Adipocyte (in vitro differentiated cells): ENCODE measurements at places on chromosomes 5 and 9.
A peak's percentile ranks its signal among the peaks of the same experiment; 100 is the strongest.

GRCh38 chr9:32882705-32883104 lies 99.4 kb downstream of the TMEM215 start:
- DNase-seq, result no peak

DNA sequence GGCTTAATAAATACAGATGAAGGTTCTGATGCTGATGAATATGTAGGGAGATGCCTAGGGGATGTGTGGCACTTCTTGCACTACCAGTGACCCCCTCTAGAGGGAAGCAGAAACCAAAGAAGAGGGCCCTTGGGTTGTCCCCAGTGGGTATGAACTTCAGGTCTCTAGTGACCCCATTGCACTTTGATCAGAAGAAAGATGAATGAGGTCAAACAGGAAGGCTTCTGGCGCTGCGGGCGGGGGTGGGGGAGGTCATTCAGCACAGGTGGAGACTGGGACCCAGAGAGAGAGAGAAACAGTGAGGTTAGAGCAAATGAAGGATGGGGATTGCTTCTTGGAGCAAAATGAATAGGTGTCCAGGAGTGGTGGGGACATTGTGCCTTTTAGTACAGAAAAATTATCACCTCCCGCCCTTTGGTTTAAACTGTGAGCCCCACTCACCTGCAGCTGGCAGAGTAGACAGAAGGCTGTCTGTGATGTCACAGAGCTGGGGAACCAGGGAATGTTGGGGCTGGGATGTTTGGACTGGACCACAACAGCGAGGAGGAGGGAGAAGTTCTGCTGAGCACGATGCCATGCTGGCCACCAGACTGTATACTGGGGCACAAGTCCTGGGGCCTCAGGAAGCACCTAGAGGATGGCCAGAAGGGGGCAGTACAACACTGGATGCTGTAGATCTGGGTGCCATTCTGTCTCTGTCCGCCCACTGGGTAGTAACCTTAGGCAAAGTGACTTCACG lies at the start of gene TEX48:
Gene TEX48, minus strand, starts transcription at position 599 of the 739 bp plus-strand sequence. CDS start 10,469 bp downstream, outside the sequence.
- DNase-seq, result peak; percentile 65

- no peak for DNase-seq
Measured at GRCh38 chr5:6488021-6488420, 39.4 kb downstream of the UBE2QL1 start.

DNA sequence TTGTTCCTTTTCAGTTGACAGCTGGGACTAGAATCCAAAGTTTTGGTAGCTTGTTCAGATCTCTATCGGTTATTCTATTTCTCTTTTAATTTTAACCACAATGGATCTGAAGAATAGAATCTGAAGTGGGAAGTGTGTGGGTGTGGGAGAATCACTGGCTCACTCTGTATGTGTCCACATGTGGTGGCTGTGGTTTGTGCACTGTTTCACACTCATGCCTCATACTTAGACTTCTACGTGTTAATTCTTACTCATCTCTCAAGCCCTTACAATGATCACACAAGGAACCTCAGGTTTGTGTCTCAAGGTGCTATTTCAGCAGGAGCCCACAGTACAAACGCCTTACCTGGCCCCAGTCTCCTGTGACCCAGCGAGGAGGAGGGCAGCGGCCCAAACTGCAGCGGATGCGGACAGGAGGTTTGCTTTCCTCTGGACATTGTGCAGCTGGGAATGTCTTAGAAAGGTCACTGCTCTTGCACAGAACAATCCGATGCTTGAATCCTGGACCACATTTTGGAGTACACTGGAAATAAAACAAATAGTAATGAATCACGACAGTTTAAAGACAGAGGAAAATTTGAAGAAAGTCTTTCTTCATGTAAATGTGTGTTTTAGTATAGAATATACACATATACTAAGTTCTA lies 309.1 kb downstream of the ADAMTS6 start:
- no peak for DNase-seq

DNA sequence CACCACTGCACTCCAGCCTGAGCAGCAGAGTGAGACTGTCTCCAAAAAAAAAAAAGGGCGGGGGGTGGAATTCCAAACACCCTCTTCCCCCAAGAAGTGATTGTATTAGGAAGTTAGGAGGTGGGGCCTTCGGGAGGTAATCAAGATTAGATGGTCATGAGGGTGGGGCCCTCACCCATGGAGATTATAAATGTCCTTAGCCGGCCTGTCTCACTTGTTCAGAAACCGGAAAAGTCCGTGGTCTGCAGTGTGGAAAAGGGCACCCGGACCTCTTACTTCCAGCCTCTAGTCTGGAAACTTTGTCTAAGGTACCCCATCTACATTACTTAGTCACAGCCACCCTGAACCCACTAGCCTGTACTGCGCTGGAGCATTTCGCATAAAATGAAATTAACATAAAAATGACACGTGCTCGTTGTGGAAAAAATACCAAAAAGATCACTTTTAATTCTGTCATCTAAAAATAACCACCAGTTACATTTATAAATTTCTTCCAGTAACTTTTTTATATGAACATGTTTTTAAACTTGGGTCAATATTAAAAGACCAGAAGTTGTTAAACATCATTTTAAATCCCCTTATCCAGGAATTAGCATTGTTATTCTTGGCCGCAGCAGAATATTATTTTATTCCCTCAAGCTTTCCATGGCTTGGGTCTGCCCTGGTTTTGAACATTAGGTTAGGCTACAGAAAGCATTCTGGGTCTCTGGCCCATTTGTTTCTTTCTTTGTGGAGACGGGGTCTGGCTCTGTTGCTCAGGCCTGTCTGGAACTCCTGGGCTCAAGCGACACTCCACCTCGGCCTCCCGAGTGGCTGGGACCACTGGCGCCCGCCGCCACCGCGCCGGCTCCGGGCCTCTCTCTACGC lies 1.2 kb upstream of the CKS2 start:
- DNase-seq, result no peak

GRCh38 chr9:101465326-101465915 lies 29.8 kb upstream of the ALDOB start:
- DNase-seq, result peak; percentile 95

GRCh38 chr9:21813575-21814473 lies 11.4 kb downstream of the MTAP start:
- DNase-seq, result peak; percentile 95

DNA sequence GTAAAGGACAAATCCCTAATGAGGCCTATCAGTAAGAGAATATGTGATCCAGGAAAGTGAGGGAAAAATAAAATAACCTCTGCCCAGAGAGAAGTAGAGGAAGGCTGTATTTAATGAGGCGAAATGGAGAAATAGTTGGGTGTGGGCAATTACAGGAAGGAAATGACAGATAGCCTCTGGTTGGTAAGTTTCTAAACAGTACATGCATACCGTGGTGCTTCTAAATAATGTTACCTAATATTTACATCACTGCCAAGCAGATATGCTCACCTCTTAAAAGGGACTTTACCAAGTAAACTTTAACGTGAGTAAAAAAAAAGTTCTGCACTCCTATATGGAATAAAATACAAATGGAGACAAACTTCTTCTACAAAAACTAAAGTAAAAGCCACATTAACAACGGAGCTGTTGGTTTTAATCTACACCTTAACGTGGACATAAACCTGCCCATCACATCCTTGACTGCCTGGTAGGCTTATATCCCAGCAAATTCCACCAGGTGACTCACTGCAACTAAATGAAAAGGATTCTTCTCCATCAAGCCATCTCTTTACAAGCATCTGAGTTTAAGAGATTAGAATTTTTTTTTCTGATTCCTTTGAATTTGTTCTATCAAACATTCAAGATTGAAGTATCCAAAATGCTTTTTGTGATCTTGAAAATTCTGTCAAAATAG lies 12.4 kb downstream of the NFIL3 start:
- no peak for DNase-seq

DNA sequence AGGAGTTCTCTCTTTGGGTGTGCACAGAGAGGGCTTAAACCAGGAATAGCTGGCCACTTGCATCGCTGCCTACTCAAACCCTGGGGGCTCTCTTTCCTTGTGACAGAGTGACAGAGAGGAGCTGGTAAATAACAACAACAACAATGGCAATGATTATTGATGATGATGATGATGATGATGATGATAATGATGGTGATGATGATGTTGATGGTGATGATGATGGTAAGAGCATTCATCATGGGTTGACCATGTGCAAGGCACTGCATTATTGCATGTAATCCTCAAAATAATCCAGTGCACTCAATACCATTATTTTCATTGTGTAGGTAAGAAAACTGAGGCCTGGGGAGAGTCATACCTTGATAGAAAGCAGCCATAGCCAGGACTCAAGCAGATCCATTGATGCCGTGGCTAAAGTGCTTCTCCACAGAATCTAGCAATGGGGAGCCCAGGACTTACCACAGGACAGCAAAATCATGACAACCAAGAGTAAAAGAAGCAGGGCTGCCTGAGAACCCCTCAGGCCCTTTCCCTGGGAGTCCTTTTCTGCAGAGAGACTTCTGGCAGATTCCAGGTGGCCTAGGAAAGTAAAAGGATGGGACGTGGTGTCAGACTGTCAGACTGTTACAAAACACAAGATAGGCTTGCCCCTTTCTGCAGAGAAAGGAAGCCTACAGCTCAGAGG lies 4.8 kb downstream of the FOXI1 start:
- no peak for DNase-seq

- peak; percentile 27 for DNase-seq
Measured at GRCh38 chr9:83385317-83385716, 152.9 kb downstream of the FRMD3 start.

DNA sequence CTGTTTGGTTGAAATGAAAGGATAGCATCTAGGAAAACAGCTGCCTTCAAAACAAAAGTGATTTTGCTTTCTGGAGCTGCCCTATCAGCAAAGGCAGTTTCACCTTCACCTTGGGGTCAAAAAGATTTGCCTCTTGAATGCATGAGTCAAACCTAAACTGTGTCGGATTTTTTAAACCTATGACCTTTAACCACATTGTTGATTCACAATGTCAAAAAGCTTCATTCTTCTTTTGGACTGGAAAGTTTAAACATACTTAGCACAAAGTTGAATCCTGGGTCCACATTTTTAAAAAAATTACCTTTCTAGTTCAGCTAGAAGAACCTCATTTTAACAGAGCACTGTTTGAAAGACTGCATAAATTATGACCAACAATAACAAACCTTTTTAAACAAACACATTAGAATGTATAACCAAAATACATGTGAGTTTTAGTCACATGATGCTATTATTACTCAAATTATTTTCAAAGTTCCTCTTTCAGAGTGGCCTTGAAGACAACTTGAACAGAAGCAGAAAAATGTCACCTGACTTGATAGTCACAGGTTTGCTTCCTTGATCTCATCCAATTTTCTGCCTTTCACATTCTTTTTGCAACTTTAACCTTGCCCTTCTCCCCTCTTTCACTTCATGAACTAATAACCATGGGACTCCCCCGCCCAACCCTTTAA lies 109.7 kb upstream of the LHFPL2 start:
- DNase-seq, result peak; percentile 42

- no peak for DNase-seq
Measured at GRCh38 chr5:115892021-115892420, 50.3 kb downstream of the AP3S1 start.

DNA sequence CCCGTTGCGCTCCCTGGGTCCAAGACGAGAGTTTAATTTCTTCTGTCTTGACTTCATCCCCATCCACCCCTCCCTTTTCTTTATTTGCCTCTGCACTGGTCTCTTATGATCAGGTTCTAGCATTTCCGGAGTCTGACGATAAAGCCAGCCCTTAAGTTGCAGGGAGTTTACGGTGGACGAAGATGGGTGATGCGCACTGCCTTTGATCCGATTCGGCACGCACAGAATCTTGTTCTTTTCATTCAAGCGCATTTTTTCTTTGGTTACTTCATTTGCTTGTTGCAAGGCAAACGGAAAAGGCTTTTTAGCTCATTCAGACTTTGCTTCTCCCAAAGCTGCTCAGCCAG lies 488 bp upstream of the MCTP1 start:
- DNase-seq, result no peak

GRCh38 chr5:126924331-126925033 lies 105.9 kb downstream of the MARCHF3 start:
- no peak for DNase-seq

- DNase-seq, result no peak
Measured at GRCh38 chr5:91362935-91363334, 20.2 kb downstream of the ARRDC3 start.

GRCh38 chr9:128494108-128494745 lies 10.3 kb upstream of the GLE1 start:
- no peak for DNase-seq

DNA sequence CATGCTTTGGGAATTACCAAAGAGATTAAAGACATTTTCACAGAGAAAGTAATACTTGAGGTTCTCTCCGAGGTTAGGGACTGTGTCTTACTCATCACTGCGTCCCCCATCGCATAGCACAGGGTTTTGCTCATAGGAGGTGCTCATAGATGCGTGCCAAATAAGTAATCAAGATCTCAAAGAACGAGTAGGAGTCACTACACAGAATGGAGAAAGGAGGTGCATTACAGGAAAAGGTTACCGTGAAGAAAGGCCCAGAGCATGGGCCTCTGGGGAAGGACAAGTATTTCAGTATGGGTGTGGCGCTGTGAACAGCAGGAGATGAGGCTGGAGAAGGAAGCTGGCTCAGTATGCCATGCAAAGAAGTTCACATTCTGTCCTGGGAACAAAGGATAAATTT lies 182.4 kb downstream of the ACTL7B start:
- DNase-seq, result no peak

GRCh38 chr5:82862261-82862660 lies 214.9 kb downstream of the TMEM167A start:
- DNase-seq, result peak; percentile 5

DNA sequence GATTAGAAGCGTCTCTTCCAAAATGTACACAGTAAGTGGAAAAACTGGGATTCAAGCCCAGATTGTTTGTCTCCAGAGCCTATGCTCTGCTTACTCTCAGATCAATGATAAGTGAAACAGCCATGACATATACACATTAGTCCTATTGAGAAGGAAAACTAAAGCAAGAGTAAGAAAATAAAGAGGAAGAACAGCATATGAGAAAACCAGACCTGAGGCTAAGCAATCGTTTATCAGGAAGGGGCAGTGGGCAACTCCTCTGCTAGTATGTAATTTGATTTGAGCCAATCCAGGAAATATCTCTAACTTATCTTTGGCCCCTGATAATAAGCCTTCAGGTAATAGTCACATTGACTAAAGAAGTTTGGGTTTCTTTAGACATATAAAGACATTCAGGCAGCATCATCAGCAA lies 789.9 kb upstream of the C9orf72 start:
- no peak for DNase-seq

DNA sequence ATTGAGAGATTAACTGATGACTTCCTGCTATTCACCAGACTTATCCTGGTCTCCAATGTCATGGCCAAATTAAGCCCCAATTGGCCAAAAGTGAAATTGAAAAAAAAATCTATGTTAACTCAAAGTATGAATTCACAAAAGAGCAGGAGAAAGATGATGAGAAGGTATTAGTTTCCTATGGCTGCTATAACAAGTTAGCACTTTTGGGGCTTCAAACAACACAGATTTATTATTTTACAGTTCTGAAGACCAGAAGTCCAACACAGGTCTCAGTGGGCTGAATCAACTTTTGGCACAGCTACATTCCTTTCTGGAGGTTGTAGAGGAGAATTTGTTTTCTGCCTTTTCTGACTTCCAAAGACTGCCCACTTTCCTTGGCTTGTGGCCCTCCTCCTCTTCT lies 78.6 kb upstream of the TLE1 start:
- no peak for DNase-seq

GRCh38 chr5:66882606-66883227 lies 286.5 kb downstream of the MAST4 start:
- no peak for DNase-seq
